ENCODE measurements at places on chromosomes 4 and X. TPM values are rescaled to one million over a fixed set of nuclear protein-coding genes. Genes with fewer than 3 reads are reported as not detected.

The MND1 gene
- 0.86 TPM for total RNA-seq

The ARHGAP6 gene
- 0.74 TPM for total RNA-seq

The ITIH6 gene
- not detected for total RNA-seq

The DMD gene
- 42.0 TPM for total RNA-seq

The XG gene
- not detected for total RNA-seq

DNA sequence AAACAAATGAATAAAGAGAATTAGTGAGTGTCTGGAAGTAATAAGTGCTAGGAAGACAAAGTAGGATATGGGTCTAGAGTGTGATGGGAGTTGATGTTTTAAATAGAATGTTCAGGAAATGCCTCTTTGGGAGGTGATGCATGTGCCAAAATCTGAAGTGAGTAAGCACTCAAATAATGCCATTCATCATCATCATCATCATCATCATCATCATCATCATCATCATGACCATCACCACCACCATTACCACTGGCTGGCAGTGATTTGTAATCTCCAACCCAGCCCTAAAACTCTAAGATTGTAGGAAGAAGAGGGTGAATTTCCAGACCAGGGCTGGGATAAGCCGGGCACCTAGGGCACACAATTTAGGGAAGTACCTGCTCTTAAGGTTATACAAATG, 9.7 kb upstream of the SOX3 start:
- H3K27ac ChIP-seq = no peak overlapping the region
- DNase-seq = no peak
- H3K27me3 ChIP-seq = no peaks in the 10 kb centered on the region

DNA sequence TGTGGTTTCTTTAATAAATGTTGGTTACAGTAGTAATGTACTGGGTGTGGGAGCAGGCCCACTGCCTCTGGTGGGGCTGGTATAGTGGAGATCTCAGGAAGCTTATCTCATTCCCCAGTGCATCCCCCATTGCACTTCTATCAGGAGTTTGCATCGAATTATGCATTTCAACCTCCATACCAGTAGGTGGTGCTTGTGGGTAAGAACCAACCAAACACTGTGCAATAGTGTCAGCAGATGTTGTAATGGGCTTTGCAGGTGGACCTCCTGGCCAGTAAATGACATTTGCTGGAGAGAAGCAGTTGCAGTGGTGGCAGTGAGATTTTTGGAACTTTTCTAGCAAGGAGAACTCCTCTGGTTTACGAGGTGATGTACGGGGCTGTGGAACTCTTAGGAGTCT, 150.6 kb downstream of the POU3F4 start:
- H3K4me3 ChIP-seq = no peak overlapping the region
- no peak overlapping the region for H3K27ac ChIP-seq
- H3K27me3 ChIP-seq = no peaks in the 10 kb centered on the region
- no peak for DNase-seq

GRCh38 chr4:3845744-3846429, 79.7 kb downstream of the ADRA2C start:
- no peaks in the 10 kb centered on the region for H3K4me1 ChIP-seq
- DNase-seq = no peak
- H3K36me3 ChIP-seq = no peaks in the 10 kb centered on the region

- H3K27me3 ChIP-seq = no peaks in the 10 kb centered on the region
- H3K36me3 ChIP-seq = peaks cover 10% of the 10 kb centered on the region
- no peaks in the 10 kb centered on the region for H3K4me1 ChIP-seq
- no peak for DNase-seq
- H3K27ac ChIP-seq = peak overlapping the region; percentile 25
These were observed 62.6 kb downstream of the NSUN7 start for GRCh38 chr4:40812386-40812785.

GRCh38 chr4:15037923-15038541, 35.8 kb downstream of the CPEB2 start:
- no peak for DNase-seq
- H3K27ac ChIP-seq = no peak overlapping the region
- no peak overlapping the region for H3K4me3 ChIP-seq
- H3K27me3 ChIP-seq = no peaks in the 10 kb centered on the region
- H3K4me1 ChIP-seq = peaks cover 2% of the 10 kb centered on the region
- H3K36me3 ChIP-seq = no peaks in the 10 kb centered on the region

GRCh38 chr4:80913381-80913780, 117.1 kb upstream of the BMP3 start:
- no peaks in the 10 kb centered on the region for H3K4me1 ChIP-seq
- H3K4me3 ChIP-seq = no peak overlapping the region
- no peaks in the 10 kb centered on the region for H3K27me3 ChIP-seq
- DNase-seq = no peak
- H3K36me3 ChIP-seq = no peaks in the 10 kb centered on the region

- no peaks in the 10 kb centered on the region for H3K36me3 ChIP-seq
- H3K27ac ChIP-seq = no peak overlapping the region
- H3K4me3 ChIP-seq = no peak overlapping the region
- no peak for DNase-seq
- H3K4me1 ChIP-seq = no peaks in the 10 kb centered on the region
These were observed 94.6 kb downstream of the COX18 start for GRCh38 chr4:72974694-72975487.

DNA sequence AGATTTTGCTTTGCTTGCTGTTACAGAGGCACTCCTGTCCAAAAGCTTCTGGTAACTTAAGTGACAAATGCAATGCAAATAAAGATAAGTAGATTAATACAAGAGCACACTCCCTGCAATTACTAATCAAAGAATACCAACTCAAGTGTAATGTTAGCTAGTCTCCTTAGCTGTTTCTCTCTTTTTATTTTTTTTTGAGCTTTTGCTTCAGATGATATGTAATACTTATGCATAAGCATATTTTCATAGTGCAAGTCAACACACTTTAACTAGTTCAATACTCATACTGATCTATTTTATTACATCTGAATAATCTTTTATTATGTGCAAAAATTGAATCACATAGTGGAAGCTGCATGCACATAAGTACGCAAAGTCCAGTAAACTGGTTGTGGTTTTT, 2.7 kb downstream of the SLC7A11 start:
- no peak overlapping the region for H3K27ac ChIP-seq
- no peaks in the 10 kb centered on the region for H3K27me3 ChIP-seq
- no peaks in the 10 kb centered on the region for H3K4me1 ChIP-seq
- no peak overlapping the region for H3K4me3 ChIP-seq
- DNase-seq = no peak

DNA sequence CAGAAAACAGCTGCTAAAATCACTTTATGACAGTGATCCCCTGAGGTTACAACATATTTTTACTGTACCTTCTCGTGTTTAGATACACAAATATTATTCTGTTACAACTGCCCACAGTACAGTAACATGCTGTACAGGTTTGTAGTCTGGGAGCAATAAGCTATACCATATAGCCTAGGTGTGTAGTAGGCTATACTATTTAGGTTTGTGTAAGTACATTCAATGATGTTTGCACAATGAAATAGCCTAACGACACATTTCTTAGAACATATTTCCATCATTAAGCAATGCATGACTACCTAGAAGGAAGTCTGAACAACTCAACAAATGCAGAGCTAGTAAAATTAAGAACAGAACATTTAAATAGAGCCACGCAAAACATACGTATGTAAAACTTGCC, 112.7 kb downstream of the ZAR1 start:
- no peak overlapping the region for H3K4me3 ChIP-seq
- DNase-seq = no peak
- H3K36me3 ChIP-seq = no peaks in the 10 kb centered on the region
- no peaks in the 10 kb centered on the region for H3K27me3 ChIP-seq
- H3K4me1 ChIP-seq = no peaks in the 10 kb centered on the region

GRCh38 chrX:30538271-30538670, 39.3 kb downstream of the TASL start:
- H3K4me1 ChIP-seq = no peaks in the 10 kb centered on the region
- DNase-seq = no peak
- no peak overlapping the region for H3K27ac ChIP-seq
- no peaks in the 10 kb centered on the region for H3K36me3 ChIP-seq
- H3K4me3 ChIP-seq = no peak overlapping the region

DNA sequence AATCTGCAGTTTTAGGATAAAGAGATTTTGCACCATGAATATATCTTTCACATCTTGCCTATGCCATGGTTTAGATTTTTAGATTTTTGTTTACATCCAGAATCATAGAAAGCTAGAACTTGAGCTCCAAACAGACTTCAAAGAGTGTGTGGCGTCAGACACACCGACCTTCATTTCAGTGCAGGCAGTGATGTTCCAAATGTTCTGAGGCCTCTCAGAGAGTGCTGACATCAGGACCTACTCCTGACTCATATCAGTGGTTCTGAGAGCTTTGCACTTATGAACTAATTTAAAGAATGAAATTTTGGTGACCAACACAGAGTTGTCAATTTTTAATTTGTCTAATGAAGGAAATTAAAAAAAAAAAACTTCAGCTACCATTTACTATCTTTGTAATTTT, 18.3 kb downstream of the CXCR3 start:
- H3K27ac ChIP-seq = no peak overlapping the region
- H3K4me1 ChIP-seq = no peaks in the 10 kb centered on the region
- no peaks in the 10 kb centered on the region for H3K36me3 ChIP-seq
- no peak overlapping the region for H3K4me3 ChIP-seq

GRCh38 chrX:119150163-119151050, 22.8 kb upstream of the KIAA1210 start:
- no peaks in the 10 kb centered on the region for H3K27me3 ChIP-seq
- DNase-seq = no peak
- no peaks in the 10 kb centered on the region for H3K4me1 ChIP-seq
- H3K27ac ChIP-seq = no peak overlapping the region
- no peaks in the 10 kb centered on the region for H3K36me3 ChIP-seq

- H3K4me1 ChIP-seq = no peaks in the 10 kb centered on the region
- DNase-seq = no peak
- H3K36me3 ChIP-seq = no peaks in the 10 kb centered on the region
- H3K27ac ChIP-seq = peak overlapping the region; percentile 41
- no peaks in the 10 kb centered on the region for H3K27me3 ChIP-seq
These were observed 45.0 kb upstream of the SH3RF1 start for GRCh38 chr4:169315530-169316343.
